ENCODE measurements at places on chromosomes 6 and 20.

- peak overlapping the region; percentile 24 for H3K27ac ChIP-seq
- no peaks in the 10 kb centered on the region for H3K27me3 ChIP-seq
- H3K36me3 ChIP-seq, result peaks cover 26% of the 10 kb centered on the region
- H3K4me3 ChIP-seq, result peak overlapping the region; percentile 77
These were observed 152.8 kb downstream of the NFATC2 start for GRCh38 chr20:51389543-51390264.

GRCh38 chr6:45970326-45970725, 45.3 kb downstream of the CLIC5 start:
- H3K4me1 ChIP-seq, result peaks cover 4% of the 10 kb centered on the region
- H3K4me3 ChIP-seq, result no peak overlapping the region
- H3K27ac ChIP-seq, result no peak overlapping the region
- H3K36me3 ChIP-seq, result no peaks in the 10 kb centered on the region

GRCh38 chr6:154474648-154475428, 35.6 kb downstream of the CNKSR3 start:
- H3K27me3 ChIP-seq, result peaks cover 12% of the 10 kb centered on the region
- no peaks in the 10 kb centered on the region for H3K36me3 ChIP-seq
- no peak overlapping the region for H3K27ac ChIP-seq
- H3K4me3 ChIP-seq, result no peak overlapping the region

DNA sequence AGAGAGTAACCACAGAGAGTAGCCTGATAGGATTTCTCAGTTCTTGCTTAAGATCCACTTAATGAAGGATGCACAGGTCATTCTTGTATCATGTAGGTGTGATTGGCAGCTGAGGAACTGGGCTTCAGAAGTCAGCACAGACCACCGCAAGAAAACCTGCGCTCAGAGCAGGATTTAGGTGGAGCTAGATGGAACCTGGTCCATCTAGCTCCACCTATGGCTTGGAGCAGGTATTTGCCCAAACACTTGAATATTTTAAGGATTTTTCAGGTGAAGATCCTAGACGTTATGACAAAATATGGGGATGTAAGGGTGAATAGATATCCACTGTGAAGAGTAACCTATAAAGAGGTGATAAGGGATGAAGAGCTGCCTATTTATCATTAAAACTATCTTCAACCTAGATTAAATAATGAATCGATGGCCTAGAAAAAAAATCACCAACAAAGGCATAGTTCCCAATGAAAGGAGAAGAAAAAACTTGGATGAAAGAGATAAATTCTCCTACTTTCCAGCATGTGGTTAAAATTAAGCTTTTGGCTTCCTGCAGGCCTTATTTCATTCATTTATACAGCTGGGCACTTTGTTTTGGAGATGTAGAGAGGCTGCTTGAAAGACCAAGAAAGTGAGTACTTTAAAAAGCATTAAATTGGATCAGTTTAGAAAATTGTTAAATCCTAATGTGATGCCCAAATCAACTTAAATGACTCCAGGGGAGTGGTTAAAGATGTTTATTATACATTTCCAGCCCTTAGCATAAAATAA, 778.4 kb upstream of the GJE1 start:
- no peak overlapping the region for H3K4me3 ChIP-seq
- no peak for DNase-seq
- no peaks in the 10 kb centered on the region for H3K27me3 ChIP-seq
- no peak overlapping the region for H3K27ac ChIP-seq
- H3K36me3 ChIP-seq, result no peaks in the 10 kb centered on the region

- no peak for DNase-seq
- peaks cover 27% of the 10 kb centered on the region for H3K27me3 ChIP-seq
- H3K36me3 ChIP-seq, result no peaks in the 10 kb centered on the region
- no peak overlapping the region for H3K27ac ChIP-seq
- H3K4me1 ChIP-seq, result peaks cover 4% of the 10 kb centered on the region
These were observed 316.1 kb downstream of the TAF4 start for GRCh38 chr20:61749406-61750075.

GRCh38 chr20:44886828-44887227, 1.3 kb downstream of the YWHAB start:
- H3K27ac ChIP-seq, result peak overlapping the region; percentile 97
- no peaks in the 10 kb centered on the region for H3K27me3 ChIP-seq
- no peak for DNase-seq
- peaks cover 18% of the 10 kb centered on the region for H3K36me3 ChIP-seq
- peaks cover 68% of the 10 kb centered on the region for H3K4me1 ChIP-seq
- peak overlapping the region; percentile 98 for H3K4me3 ChIP-seq

GRCh38 chr20:63527184-63527583, 6.6 kb downstream of the PPDPF start:
- H3K36me3 ChIP-seq, result peaks cover 15% of the 10 kb centered on the region
- no peak for DNase-seq
- peaks cover 15% of the 10 kb centered on the region for H3K4me1 ChIP-seq
- no peaks in the 10 kb centered on the region for H3K27me3 ChIP-seq

DNA sequence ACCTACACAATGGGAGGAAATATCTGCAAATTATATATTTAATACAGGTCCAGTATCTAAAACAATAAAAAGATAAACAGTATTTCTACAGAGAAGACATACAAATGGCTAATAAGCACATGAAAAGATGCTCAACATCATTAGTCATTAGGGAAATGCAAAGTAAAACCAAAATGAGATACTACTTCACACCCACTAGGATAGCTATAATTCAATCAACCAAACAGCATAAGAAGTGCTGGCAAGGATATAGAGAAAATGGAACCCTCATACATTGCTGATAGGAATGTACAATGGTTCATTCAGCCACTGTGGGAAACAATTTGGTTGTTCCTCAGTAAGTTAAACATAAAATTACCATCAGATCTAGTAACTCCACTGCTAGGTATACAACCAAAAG, 48.7 kb downstream of the NUDT3 start:
- H3K4me1 ChIP-seq, result peaks cover 13% of the 10 kb centered on the region
- no peaks in the 10 kb centered on the region for H3K27me3 ChIP-seq
- H3K36me3 ChIP-seq, result peaks cover 4% of the 10 kb centered on the region
- H3K4me3 ChIP-seq, result no peak overlapping the region

DNA sequence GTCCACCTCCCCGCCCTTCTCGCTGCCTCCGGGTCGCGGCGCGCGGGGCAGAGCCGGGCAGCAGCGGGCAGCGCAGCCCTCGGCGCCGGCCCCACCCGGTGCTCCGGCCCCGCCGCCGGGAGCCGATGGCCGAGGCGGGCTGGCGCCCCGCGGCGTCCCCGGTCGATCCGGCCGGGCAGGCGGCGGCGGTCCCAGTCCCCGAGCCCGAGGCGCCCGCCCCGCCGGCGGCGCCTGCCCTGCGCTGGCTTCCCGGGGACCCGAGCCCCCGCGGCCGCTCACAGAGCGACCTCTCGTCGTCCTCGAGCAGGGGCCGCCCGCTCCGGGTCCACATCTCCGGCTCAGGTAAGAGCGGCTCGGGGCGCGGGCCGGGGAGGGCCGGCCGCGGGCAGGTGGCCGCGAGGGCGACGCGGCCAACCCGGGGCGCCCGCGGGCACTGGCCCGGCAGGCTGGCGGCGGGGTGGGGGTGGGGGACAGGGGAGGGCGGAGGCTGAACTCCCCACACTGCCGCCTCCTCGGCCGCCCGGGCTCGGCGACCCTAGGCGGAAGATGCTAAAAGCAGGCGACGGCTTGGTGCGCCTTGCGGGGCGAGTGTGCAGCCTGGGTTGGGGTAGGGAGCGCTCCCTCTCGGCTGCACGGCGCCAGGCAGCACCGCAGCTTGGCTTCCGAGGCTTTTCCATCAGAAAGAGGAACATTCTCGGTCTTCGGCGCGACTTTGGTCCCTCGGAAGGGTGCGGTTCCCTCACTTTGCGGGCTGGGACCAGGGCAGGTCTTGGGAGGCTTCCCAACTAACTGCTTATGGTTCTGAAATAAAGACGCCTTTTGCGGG, 25.6 kb upstream of the FUCA2 start:
- peak overlapping the region; percentile 82 for H3K4me3 ChIP-seq
- peak overlapping the region; percentile 92 for H3K27ac ChIP-seq
- peaks cover 46% of the 10 kb centered on the region for H3K4me1 ChIP-seq
- H3K27me3 ChIP-seq, result no peaks in the 10 kb centered on the region

- no peak overlapping the region for H3K4me3 ChIP-seq
- H3K36me3 ChIP-seq, result no peaks in the 10 kb centered on the region
- peaks cover 41% of the 10 kb centered on the region for H3K27me3 ChIP-seq
- no peaks in the 10 kb centered on the region for H3K4me1 ChIP-seq
- no peak overlapping the region for H3K27ac ChIP-seq
These were observed 26.4 kb upstream of the RFPL4B start for GRCh38 chr6:112320561-112321318.

DNA sequence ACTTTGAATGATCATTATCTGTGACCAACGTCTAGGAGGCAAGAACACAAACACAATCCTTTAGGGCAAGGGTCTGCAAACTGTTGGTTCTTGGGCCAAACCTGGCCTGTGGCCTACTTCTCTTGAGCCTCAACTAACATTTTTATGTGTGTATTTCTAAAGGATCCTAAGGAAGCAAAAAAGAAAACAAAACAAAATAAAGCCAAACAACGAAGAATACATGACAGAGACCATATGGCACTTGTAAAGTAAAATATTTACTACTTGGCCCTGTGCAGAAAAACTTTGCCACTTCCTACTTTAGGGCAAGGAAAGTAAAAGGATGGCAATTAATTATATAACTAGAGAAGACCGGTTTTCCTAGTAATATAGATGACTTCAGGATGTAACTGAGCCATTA, 1056.2 kb downstream of the EPHA7 start:
- no peaks in the 10 kb centered on the region for H3K27me3 ChIP-seq
- H3K4me3 ChIP-seq, result no peak overlapping the region
- H3K36me3 ChIP-seq, result no peaks in the 10 kb centered on the region
- no peak overlapping the region for H3K27ac ChIP-seq
- no peak for DNase-seq

GRCh38 chr6:132400555-132400882, 756 bp downstream of the MOXD1 start:
- H3K4me3 ChIP-seq, result peak overlapping the region; percentile 52
- peaks cover 39% of the 10 kb centered on the region for H3K27me3 ChIP-seq
- DNase-seq, result no peak
- peaks cover 5% of the 10 kb centered on the region for H3K4me1 ChIP-seq
- H3K27ac ChIP-seq, result no peak overlapping the region
- H3K36me3 ChIP-seq, result no peaks in the 10 kb centered on the region

GRCh38 chr6:28490205-28490890, 25.2 kb downstream of the GPX6 start:
- H3K4me1 ChIP-seq, result peaks cover 9% of the 10 kb centered on the region
- no peak overlapping the region for H3K27ac ChIP-seq
- DNase-seq, result no peak
- H3K4me3 ChIP-seq, result peak overlapping the region; percentile 42
